ENCODE measurements at places on chromosomes 3 and 15.

GRCh38 chr15:99845009-99845408 is 111.8 kb upstream of the LYSMD4 start:
- peak; percentile 62 for DNase-seq

GRCh38 chr15:63198371-63199250 is 9.2 kb downstream of the RAB8B start:
- no peak for DNase-seq

GRCh38 chr3:29690686-29691353 is 409.9 kb downstream of the RBMS3 start:
- no peak for DNase-seq

- DNase-seq = peak; percentile 59
Measured at GRCh38 chr3:72961752-72962151, 34.9 kb upstream of the PPP4R2 start.

- DNase-seq = no peak
Measured at GRCh38 chr15:78850941-78851755, 21.5 kb upstream of the MORF4L1 start.

- DNase-seq = no peak
Measured at GRCh38 chr3:38826001-38826400, 10.0 kb upstream of the SCN10A start.

DNA sequence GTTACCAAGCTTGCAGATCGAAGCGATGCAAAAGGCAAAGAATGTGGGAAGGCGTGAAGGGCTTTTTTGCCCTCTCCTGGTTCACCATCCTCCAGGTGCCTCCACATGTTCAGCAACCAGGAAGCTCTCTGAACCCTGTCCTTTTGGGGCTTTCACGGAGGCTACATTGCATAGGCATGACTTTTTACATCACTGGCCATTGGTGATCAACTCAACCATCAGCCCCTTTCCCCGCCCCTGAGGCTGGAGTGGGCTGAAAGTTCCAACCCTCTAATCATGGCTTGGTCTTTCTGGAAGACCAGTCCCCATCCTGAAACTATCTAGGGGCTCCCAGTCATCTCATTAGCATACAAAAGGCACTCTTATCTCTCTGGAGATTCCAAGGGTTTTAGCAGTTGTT is 52.6 kb downstream of the UACA start:
- no peak for DNase-seq

DNA sequence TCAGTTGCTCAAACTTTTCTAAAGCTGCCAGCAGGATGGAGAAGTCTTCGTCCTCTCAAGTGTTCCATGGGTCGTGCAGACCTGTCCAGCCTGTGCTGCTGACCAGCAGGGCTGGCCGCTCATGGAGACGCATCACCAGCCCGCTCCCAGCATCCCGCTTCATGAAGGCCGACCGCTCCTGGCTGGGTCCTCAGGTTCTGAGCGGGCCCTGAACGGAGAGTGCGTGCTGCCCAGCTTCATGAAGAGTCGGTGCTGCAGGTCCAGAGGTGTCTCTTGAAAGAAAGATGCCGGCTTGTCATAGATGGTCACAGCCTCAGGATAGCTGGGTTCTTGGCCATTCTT is 75.8 kb upstream of the KCNAB1 start:
- no peak for DNase-seq

- no peak for DNase-seq
Measured at GRCh38 chr3:126555795-126556636, 2.7 kb downstream of the C3orf22 start.
